ENCODE measurements at places on chromosomes 7 and 10. TPM values are rescaled to one million over a fixed set of nuclear protein-coding genes. Genes with fewer than 3 reads are reported as not detected.

GRCh38 chr7:108027239-108027638, 24.3 kb upstream of the LAMB1 start:
- DNase-seq = no peak

The BLNK gene
- total RNA-seq = not detected

The TMEM176B gene
- 3.3 TPM for total RNA-seq

The C10orf62 gene
- not detected for total RNA-seq

- DNase-seq = no peak
Observed at GRCh38 chr7:157673573-157673972, 336.8 kb downstream of the DNAJB6 start.

The WDFY4 gene
- total RNA-seq = not detected

DNA sequence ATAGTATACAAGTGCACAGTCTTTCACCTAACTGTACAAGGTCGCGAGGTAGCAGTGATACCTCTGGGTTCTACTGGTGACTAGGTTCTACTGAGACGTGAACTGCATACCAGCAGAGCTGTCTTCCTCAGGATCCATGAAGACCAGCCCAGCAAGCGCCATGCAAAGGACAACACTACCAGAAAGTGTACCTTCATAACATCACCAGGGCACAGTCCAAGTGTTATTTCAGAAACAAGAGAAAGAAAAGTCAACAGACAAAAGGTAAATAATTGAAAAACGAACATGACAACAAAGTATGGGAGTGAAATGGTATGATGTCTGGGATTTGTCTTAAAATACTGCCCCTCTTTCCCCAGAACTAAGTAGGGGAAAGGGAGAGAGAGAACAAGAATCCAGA, 141.1 kb upstream of the ASAH2 start:
- no peak for DNase-seq

The PGAM2 gene
- total RNA-seq = 0.39 TPM

GRCh38 chr7:8615019-8615418, 181.6 kb downstream of the NXPH1 start:
- no peak for DNase-seq

The CYP26C1 gene
- not detected for total RNA-seq

DNA sequence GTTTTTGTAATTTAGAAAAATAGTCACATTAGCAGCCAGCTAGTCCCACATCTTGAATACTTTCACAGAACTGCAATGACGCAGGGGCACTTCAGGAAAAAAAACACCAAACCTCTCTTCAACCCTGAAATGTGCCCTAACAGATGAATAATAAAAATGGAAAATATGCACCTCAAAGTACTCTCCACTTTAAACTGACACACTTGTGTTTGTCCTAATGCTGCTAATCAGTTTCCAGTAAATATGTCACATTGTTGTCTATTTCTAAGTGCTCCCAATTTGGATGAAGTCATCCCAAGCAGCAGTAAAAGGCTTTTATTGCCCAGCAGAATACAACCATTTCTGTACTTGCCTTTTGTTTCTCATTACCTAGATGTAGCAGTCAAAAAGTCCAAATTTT, 86.7 kb downstream of the PARD3 start:
- no peak for DNase-seq

- DNase-seq = no peak
Observed at GRCh38 chr10:7984896-7985295, 69.6 kb upstream of the GATA3 start.

The TAS2R41 gene
- not detected for total RNA-seq

GRCh38 chr10:69994262-69994661, 58.4 kb upstream of the MACROH2A2 start:
- peak; percentile 58 for DNase-seq

The GOLGA7B gene
- total RNA-seq = 2.0 TPM

GRCh38 chr7:134174795-134175261, 47.7 kb downstream of the LRGUK start:
- DNase-seq = peak; percentile 93

- no peak for DNase-seq
Observed at GRCh38 chr7:95089414-95090315, 182.3 kb downstream of the PPP1R9A start.

DNA sequence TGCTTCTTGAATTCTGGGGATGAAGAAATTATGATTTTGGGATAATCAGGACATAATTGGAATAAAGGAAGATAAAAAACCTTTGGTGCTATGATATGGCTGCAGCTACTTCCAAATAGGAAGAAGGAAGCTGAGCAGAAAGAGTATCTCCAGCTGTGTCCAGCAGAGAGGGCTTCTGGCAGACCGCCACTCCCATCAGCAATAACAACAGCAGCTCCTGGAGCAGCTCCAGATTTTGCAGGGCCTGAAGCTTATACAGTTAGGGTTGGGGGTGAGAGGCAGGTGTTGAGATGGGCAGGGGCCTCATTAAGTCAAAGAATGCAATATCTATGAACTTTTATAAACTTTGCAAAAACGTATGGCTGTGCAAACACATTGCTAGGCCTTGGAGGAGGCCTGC, 62.3 kb downstream of the C10orf120 start:
- DNase-seq = no peak

GRCh38 chr10:14513123-14513522, 182.4 kb upstream of the FRMD4A start:
- no peak for DNase-seq

DNA sequence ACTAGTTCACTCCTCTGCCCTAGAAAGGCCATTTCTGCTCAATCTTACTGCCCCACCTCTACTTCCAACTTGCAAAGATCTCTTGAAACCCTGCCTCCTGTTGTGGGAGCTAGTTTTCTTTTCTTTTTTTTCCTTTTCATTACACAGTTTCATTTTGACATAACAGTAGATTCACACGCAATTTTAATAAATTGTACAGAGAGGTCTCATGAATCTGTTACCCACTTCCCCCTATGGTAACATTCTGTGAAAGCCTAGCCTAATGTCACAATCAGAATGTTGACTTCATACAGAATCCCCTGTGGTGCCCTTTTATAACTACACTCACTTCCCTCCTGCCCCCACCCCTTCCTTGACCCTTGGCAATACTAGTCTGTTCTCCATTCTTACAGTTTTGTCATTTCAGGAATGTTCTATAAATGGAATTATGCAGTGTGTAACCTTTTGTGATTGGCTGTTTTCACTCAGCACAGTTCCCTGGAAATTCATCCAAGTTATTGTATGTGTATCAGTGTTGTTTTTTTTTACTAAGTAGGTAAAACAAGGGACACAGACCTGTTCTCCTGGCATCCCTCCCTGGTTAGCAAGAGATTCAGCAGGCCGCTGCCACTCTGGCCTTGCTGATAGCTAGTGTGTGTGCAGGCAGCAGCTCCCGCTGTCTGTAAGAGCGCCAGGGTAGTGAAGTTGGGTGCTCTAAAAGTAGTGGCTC, 21.5 kb downstream of the CHST3 start:
- DNase-seq = no peak

DNA sequence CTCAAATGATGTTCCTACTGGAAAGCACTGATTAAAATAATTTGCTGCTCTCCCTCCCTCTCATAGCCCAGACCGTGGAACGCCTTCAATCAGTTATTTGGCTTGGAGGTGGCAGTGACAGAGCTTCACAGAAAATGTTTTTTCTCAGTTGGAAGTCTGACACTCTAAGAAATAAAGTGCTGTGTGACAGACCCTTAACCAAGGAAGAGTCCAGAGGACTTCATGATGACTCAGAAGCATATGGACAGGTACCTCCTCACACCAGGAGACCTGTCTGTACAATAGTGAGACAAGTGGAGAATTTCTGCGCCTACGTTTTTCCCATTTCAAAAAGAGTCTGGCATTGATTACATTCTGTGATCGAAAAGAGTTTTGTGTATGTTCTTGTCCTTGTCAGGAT, 295.5 kb downstream of the DOCK4 start:
- no peak for DNase-seq

The PLCE1 gene
- 2.5 TPM for total RNA-seq

The WDR11 gene
- total RNA-seq = 21.9 TPM

GRCh38 chr7:112080441-112080840, 125.8 kb downstream of the DOCK4 start:
- DNase-seq = peak; percentile 92

DNA sequence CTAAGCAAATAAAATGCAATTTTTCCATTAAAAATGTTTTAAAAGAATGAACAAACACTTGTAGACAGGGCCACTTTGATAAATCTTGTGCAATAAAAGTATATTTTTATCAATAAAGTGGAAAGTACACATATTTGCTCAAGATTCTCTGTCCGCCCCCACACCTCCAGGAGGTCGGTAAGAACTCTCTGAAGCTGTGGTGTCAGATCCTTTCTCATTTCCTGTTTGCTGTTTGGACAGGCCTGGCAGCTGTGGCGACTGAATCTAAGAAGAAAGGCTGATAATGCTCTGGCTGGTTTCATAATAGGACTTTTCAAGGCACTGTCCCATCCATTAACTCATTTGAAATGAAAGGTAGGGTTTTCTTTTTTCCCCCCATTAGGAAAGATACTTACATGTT, 15.3 kb upstream of the ASB4 start:
- peak; percentile 75 for DNase-seq

The ALOX5 gene
- total RNA-seq = 0.06 TPM

The IQUB gene
- 0.74 TPM for total RNA-seq

GRCh38 chr10:80462981-80463741, 9.1 kb downstream of the TSPAN14 start:
- no peak for DNase-seq

DNA sequence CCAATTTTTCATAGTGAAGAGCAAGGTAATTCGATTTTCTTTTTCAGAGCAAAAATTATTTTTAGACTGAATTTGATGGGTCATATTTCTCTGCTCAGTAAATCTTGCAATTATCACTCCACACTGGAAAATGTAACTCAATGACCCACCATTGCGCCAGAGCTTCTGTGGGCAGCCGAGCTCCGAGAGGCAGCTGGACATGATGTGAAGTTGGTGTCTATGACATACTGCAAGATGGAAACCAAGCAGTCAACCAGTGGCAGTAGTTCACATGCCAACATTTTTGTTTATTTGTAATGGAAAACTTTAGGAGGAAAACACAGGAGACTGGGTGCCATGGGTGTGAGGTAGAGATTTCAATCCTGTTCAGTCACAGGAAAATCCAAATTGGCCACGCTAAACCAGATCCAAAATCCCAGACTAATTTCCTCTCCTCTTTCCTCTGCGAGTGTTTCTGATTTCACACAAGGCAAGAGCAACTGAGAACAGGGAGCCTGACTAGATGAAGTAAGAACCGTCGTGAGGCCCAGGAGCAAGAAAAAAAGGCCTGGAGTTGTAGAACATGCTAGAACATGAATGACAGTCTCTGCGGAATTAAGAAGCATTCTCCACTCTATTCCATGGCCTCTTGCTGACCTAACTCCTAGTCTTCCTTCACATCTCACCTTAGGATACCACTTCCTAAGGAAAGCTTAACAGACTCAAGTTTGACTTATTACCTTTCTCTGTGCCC, 39.3 kb downstream of the CALD1 start:
- DNase-seq = no peak

DNA sequence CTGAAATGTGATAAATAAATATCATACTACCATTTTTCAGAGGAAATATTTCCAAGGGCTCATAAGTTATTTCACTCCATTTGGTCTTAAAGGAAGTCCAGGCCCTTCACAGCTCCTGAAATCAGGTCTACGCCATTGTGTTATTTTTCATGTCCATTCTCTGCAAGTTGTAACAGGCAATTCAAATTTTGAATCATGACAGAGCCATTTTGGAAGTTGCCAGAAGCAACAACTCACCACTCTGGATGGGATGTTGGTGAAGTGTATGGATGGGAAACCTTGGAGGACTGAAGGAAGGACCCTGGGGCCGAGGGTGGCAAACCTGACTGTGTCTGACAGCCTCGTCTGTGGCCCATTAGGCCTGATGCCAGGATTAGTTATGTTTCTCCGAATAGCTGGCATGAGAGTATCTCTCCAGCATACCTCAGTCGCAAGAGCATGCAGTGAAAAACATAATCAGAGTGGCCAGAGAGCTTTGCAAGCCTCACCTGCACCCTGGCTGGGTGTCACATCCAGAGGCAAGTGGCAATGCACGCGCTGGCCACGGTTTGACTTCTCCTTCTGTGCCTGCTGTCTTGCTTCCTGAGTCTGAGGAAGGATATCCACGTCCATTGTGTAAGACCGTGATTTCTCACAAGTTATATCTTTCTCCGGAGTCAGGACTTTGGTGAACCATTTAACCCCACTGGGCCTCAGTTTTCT, 87.1 kb downstream of the NRP1 start:
- no peak for DNase-seq

DNA sequence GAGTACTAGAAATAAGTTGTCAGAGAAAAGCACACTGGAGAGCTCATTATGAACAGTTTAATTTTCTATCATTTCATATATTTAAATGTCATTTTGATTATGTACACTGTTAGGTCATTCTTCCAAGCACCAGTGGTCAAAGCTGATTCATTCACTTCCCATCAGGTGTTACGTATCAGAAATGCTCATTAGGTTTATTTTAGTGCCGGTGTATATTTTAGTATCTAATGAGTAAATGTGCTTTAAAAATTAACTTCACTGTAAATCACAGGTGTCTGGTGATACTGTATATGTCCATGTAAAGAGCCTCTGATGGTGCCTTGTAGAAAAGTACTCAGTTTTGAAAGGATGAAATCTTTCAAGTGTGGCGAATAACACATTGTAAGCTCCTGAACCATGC, 3.5 kb downstream of the DMTF1 start:
- no peak for DNase-seq

The HMX2 gene
- 1.3 TPM for total RNA-seq

DNA sequence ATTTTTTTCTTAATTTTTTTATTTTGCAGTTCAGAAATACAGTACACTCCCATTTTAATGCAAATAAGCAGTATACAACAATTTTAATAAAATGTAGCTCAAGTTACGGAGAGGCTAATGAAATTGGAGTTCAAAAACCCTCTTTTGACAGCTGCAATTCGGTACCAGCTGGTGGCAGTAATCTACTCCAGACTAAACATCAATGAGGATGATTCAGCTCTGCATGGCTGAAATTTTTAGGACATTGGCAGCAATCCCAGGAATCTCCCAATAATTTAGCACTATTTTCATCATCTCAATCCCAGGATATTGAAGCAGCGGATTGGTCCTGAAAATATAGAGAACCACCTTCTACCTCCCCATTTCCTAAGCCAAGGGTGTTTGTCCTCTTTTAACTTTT, 278.8 kb downstream of the CACNA2D1 start:
- DNase-seq = peak; percentile 38

The MMD2 gene
- not detected for total RNA-seq

The HTR5A gene
- total RNA-seq = not detected

- no peak for DNase-seq
Observed at GRCh38 chr7:7569081-7569527, 2.4 kb downstream of the MIOS start.
